ENCODE measurements at places on chromosomes 6 and 20.

- no peak for DNase-seq
These were observed 32.3 kb upstream of the BEND6 start for GRCh38 chr6:56922645-56923044.

- no peak for DNase-seq
These were observed 529.1 kb upstream of the CITED2 start for GRCh38 chr6:139903411-139904157.

- no peak for DNase-seq
These were observed 164.6 kb upstream of the FAM83B start for GRCh38 chr6:54681987-54682386.

DNA sequence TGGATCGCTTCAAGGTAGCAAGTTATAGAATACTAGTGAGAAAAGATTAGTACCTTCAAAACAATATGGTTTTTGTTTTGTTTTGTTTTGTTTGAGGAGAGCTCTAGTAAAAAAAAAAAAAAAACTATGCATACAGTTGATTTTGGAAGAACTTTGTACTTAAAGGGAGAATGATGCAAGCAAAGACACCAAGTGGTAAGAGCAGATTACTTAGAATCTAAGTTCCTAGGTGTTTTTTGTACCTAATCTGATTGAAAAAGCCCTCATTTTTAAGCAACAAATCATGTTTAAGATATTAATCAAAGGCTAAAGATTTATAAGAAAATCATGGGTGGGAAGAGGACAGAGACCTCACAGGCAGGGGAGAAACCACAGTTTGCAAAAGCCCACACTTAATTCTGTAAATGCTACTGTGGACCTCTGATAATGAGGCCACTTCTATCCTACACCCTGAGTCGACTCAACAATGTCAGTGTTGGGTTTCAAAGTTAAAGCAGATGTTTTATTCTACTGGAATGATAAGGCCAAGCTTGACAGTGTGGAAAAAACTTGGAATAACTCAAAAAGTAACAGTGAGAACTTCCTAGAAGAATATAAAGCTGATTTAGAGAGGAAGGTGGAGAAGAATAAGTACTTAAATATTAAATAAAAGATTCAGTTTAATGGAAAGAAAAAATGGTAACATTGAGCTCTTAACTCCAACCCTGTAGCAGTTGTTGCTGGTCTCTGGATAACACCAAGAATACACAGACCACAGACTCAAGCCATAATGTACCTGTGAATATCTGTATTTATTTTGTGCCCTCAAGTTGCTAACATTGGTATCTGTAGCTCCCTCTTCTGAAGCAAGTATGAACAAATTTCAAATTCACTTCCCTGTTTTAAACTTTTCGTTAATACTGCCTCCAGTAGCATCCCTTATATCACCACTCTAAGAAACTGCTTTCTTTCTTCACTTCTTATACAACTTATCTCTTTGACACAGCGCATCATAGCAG, 1047.8 kb downstream of the EPHA7 start:
- no peak for DNase-seq

DNA sequence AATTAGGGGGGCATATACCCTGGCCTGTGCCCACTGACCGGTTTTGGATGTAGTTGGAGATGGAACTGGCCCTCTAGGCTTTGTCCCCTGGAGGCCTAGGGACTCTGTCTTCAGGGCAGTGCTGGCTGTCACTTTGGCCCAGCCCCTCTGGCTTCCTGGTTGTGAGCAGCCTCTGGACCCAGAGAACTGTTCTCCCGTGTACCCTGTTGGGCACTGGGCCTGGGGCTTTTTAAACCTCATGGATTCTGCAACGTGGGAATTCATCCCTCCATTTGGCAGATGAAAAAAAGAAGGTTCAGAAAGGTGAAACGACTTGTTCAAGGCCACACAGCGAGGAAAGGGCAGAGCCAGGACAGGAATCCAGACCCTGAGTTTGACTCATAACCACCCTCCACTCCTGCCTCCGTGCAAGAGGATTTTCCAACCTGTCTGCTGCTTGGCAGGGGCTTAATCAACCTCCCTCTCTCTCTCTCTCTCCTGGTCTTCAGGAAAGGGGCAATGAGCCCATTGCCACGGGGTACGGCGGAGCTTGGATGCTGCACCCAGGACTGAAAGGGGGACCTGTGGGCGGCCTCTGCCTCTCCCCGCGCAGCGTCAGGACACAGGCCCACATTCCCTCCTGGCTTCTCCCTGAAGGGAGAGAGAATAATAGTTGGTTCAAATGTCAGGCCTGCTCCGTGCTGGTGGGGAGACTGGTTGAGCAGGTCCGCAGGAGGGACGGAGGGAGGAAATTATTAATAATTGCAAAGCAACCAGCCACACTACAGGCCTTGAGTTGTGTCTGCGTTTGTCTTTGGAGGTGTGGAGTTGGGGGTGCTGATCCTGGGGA, 56.0 kb downstream of the CEBPB start:
- no peak for DNase-seq

- no peak for DNase-seq
These were observed 27.8 kb downstream of the PAQR8 start for GRCh38 chr6:52389626-52390360.

Measured in NCI-H1930 (cell line).